ENCODE measurements at places on chromosomes 1 and 21. TPM values are rescaled to one million over a fixed set of nuclear protein-coding genes. Genes with fewer than 3 reads are reported as not detected.
A peak's percentile ranks its signal among the peaks of the same experiment; 100 is the strongest.

- peak; percentile 38 for DNase-seq
Observed at GRCh38 chr1:160030657-160031364, 979 bp downstream of the PIGM start.

BSDC1 gene
- 35.5 TPM for total RNA-seq

- no peak for DNase-seq
Observed at GRCh38 chr1:9198538-9199361, 35.8 kb upstream of the H6PD start.

IL20 gene
- total RNA-seq, result not detected

- DNase-seq, result peak; percentile 87
Observed at GRCh38 chr1:225425201-225425786, 2.5 kb downstream of the LBR start.

DNA sequence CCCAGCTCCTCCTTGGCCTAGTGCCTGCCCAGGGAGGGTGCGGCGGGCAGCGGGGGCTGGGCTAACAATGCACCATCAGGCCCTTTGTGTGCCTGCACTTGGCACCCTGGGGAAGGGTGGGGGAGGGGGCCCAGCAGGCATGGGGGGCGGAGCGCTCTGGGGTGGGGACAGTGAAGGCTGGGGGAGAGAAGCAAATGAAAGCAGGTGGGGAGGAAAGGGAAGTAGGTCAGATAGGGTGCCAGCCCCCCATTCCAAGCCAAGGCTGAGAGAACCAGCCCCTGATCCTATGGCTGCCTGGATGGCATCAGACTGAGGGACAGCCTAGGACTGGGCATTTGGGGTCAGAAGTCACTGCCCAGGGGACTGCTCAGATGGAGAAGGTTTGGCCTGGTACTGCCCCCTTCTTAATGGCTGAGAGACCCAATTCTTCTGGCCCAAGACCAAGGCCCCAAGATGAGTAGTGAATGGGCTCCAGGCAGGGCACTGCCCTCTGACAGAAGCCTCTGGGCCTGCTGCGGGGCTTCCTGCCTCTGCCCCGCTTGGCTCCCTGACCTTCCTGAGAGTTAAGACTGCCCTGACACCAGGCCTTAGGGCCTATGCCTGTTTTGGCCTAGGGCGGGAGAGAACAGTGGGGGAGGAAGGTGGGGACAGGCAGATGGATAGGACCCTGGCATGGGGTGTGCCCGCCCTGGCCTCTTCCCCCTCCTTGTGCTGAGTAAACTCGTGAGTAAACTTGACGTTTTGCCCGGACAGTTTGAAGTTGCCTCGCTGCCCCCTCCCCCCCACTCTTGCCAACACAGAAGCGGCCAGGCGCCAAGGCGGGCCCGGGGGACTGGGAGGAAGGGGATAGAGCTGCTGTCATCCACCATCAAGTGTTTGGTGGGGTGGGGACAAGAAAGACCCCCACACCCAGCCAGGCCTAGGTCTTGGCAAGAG, 2.7 kb downstream of the ZBTB7B start:
- peak; percentile 75 for DNase-seq

C1orf53 gene
- 0.79 TPM for total RNA-seq

DNA sequence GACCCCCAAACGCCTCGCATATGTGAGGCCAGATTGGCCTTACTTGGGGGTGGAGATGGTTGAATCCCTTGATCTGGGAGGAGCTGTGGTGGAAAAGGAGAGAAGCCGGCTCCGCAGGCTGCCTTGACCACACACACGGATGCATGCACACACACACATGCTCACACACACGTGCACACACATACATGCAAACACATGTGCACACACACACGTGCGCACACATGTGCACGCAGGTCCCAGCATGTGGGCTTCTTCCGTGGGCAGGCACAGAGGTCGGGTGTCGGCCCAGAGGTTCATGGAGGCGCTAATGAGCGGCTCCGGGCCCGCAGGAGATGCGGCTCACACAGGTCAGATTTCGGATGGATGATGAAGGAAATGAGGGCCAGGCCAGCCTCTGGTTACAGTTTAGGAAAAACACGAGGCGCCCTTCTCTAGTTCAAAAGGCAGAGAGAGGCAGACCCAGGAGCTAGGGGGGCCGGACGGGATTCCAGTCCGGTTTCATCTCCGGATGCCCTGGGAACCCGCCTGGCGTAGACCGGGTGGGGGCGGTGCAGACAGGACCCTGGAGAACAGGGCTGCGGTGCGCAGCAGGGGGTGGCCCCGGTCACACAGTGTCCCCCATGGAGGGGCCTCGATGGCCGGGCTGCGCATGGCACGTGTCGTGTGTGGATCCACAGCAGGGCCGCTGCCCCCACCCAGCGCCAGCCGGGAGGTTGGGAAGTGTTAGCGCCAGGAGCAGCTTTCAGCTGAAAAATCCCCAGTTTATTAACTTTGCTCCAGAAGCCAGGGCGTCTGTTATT, 91.1 kb upstream of the ACTRT2 start:
- DNase-seq, result no peak

- peak; percentile 58 for DNase-seq
Observed at GRCh38 chr1:180482425-180483275, 19.7 kb downstream of the ACBD6 start.

GRCh38 chr1:70811815-70812214, 235.8 kb downstream of the PTGER3 start:
- no peak for DNase-seq

DNA sequence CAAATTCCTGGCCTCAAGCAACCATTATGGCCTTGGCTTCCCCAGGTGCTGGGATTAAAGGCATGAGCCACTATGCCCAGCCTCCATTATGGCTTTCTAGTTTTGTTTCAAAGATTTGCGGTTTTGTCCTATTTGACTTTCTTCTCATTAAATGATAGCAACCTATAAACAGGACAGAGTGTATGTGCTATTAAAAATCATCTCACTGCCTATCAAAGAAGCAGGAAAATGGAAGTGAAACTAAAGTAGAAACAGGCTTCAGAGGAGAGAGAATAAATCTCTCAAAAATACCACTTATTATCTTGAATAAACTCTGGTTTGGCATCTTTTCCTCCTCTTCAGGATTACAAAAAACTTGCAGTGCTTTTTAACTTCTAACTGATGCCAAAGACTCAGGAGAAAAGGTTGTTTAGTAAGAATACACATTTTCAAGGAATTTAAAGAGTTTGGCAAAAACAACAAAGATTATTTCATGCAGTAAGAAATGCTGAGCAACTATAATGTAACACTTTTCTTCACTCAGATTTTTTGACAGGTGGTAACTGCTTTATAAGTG, 28.7 kb downstream of the ACBD3 start:
- DNase-seq, result no peak

DNA sequence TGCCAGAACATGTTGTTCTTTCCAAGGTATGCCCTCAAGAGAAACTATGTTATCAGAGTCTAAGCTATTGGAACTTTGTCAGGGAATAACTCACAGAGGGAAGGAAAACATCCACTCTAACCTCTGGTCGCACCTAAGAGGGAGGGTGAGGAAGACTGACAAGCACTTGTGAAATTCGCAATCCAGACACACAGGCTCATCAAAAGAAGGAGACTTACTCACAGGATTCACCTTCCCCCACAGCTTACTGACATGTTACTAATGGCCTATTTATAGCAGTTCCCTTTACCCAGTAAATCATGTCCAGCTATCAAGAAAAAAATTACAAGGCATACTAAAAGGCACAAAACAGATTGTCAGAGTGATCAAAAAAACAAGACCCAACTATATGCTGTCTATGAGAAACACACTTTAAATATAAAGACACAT, 36.9 kb downstream of the WDR64 start:
- peak; percentile 100 for DNase-seq

GRCh38 chr21:35025206-35026152, 23.6 kb downstream of the RUNX1 start:
- DNase-seq, result no peak

- DNase-seq, result peak; percentile 52
Observed at GRCh38 chr1:7667625-7668218, 103.4 kb upstream of the VAMP3 start.

All from bronchial epithelial cell (primary cell).